Glutamatergic neuron (in vitro differentiated cells): ENCODE measurements at places on chromosomes 13 and 19. TPM values are rescaled to one million over a fixed set of nuclear protein-coding genes. Genes with fewer than 3 reads are reported as not detected.

SIGLEC10 gene
- total RNA-seq = not detected

NR2F6 gene
- total RNA-seq = 109 TPM

PEG3 gene
- total RNA-seq = 11.6 TPM

DENND1C gene
- total RNA-seq = not detected
